ENCODE measurements at places on chromosomes 3 and 15.

DNA sequence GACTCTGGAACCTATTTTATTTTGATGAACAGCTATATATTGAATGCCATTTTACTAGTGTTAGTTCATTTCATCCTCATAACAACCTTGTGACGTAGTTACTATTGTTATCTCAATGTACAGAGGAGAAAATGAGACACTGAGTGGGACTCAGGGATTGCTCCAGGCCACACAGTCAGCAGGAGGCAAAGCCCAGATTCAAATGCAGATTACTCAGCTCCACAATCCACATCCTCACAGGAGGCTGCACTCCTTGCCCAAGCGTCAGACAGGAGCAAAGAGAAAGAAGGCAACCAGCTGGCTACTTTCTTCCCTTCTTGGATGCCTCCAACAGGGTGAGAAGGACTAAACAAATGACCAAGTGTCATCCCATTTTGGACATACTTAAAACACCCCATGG lies 92.0 kb upstream of the CCDC54 start:
- no peak for DNase-seq

DNA sequence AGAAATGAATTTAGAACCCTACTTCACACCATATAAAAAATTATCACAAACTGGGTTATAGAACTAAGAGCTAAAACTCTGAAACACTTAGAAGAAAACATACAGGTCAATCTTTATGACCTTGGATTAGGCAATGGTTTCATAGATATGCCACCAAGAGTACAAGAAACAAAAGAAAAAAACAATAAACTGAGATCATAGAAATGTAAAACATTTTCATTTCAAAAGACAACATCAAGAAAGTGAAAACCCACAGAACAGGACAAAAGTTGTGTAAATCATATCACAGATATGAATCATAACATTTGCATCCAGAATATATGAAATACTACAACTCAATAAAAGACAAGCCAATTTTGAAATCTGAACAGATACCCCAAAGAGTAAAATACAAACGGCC lies 72.4 kb downstream of the TBL1XR1 start:
- no peak for DNase-seq

DNA sequence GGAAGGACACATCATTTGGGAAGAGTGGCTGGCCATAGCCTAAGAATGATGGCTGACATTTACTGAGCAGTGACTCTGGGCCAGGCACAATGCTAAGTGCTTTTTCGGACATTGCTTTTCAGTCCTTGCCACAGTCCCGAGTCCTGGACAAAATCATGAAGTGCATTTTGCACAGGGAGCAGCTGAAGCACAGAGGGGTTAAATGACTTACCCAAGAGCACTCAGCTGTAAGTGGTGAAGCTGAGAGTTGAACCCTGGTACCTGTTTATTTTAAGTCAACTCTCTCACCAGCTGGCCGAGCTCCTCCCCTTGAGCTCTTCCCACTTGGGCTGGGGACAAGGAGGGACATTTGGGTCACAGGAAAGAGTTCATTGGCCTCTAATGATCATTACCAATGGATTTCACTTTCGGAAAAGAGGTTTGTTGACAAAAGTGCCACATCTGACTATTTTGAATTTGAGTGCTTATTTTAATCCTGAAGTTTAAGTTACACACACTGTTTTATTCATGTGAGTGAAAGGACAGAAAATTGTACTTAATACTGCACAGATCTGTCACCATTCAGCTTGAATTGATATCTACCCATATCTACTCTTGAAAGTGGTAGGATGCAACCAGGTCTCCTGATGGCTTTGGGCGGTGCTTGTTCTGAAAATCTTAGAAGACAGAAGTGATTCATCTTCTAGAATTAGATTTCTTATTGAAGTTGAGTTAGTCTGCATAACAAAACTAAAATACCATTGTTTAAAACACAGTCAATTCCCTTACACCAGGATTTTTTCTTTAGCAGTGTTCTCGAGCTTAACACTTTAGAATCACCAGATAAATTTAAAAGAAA lies 368.7 kb upstream of the PROK2 start:
- DNase-seq = no peak

GRCh38 chr3:63860776-63861175 lies 2.8 kb downstream of the THOC7 start:
- no peak for DNase-seq

DNA sequence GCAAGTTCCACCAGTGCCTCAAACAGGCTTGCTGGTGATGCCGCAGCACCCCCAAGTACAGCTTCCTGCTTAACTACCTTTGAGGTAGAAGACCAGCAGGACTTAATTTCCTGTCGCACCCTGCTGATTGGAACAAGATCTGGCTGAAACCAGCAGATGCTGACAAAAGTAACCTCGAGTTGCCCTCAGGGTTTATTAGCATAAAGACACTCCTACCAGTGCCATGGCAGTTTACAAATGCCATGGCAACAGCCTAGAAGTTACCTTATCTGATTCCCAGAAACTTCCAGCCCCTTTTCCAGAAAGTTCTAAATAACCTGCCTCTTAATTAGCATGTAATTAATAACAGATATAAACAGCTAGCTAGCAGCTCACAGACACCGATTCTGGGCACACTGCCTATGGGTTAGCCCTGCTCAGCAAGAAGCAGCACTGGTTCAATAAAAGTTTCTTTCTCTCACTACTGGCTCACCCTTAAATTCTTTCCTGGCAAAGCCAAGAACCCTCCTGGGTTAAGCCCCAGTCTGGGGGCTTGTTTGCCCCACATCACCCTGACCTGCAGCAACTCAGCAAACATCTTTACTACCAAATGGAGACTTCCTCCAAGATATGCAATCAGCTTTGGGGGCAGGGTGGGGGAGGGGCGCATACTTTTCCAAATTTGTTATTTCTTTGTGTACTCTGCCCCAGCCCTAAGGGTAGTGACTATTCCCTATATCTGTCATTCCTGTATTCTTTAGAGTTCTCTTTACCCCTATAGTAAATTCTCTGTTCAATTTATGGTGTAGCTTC lies 54.2 kb downstream of the MAP4 start:
- no peak for DNase-seq

DNA sequence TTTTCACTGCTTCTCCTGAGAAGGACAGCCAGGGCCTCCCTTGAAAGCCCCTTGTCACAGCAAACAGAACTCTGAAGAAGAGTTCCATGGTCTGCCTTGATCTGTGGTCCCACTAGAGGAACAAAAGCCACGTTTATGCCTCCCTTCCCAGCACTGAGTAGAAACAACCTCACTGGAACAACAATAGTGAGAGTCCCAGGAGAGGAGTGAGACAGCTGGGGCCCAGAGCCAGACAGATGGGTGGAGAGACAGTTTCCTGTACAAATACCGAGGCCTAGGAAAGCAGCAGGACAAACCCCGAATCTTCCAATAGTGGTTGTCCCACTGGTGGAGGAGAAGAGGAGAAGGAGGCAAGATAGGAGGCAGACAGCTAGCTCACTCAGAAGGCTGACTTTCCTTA lies 106.1 kb downstream of the WDR76 start:
- DNase-seq = no peak

- no peak for DNase-seq
These were observed 124.4 kb downstream of the PDZRN3 start for GRCh38 chr3:73500321-73500720.

DNA sequence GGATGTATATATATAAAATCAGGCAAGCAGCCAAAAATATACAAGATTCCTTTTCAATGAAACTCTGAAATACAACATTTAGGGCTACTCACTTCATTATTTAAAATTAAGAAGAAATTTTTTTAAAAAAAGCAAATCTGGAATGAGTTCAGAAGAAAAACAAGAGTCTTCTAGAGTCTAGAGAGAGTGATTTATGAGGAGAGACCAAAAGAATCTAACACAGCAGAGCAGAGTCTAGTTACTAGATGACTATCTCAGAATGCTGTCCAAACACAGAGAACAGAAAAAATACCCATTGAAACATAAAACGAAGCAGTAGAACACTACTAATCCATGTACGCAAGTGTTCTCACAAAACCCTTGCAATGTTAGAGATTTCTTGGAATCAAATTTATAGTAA lies 275.2 kb upstream of the CBLB start:
- no peak for DNase-seq

GRCh38 chr3:111903067-111903511 lies 44.0 kb downstream of the PHLDB2 start:
- DNase-seq = no peak

GRCh38 chr15:36175741-36176291 lies 403.6 kb upstream of the CDIN1 start:
- DNase-seq = no peak

- no peak for DNase-seq
These were observed 326.9 kb downstream of the IL5RA start for GRCh38 chr3:2783261-2783660.

DNA sequence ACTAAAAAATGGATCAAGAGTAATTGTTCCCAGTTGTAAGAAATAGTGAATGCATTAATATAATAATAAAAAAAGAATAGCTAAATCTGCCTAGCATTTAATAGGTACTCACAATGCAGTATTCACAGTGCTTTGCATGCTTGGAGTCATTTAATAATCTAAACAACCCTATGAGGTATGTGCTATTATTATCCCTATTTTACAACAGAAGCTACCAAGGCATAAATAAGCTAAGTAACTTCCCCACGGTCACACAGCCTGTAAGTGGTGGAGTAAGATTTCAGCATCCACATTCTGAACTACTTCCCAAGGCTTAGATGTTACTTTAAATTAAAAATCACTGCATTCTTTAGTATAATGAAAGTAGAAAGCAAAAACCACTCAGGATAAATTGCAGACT lies 102.9 kb downstream of the PLCH1 start:
- no peak for DNase-seq

DNA sequence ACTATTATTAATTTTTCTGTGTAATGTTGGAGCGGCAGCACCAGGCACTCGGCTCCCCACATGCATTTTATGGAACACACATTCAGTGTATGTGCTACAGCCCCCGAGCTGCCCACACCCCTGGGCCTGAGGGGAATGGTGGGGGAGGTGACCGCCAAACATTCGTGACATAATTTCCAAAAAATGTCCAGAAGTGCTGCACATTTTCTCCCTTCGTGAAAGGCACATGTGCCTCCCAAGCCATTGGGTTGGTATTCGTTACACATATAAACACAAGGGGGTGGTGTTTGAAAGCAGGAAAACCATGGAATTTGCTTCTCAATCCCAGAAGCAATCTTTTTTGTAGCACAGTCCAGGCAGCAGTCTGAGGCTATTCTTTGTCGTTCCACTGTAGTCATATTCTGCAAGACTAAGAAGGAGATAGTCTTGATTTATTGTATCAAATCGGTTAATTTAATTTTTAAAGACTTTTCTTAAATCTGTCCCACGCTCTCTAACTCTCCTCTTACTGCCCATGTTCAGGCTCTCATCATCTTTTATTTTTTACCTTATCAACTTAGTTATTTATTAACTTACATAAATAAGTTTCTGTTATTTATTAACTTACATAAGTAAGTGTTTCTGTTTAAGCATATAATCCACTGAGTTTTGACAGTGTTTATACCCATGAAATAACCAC lies 39.2 kb upstream of the POLR2M start:
- no peak for DNase-seq

DNA sequence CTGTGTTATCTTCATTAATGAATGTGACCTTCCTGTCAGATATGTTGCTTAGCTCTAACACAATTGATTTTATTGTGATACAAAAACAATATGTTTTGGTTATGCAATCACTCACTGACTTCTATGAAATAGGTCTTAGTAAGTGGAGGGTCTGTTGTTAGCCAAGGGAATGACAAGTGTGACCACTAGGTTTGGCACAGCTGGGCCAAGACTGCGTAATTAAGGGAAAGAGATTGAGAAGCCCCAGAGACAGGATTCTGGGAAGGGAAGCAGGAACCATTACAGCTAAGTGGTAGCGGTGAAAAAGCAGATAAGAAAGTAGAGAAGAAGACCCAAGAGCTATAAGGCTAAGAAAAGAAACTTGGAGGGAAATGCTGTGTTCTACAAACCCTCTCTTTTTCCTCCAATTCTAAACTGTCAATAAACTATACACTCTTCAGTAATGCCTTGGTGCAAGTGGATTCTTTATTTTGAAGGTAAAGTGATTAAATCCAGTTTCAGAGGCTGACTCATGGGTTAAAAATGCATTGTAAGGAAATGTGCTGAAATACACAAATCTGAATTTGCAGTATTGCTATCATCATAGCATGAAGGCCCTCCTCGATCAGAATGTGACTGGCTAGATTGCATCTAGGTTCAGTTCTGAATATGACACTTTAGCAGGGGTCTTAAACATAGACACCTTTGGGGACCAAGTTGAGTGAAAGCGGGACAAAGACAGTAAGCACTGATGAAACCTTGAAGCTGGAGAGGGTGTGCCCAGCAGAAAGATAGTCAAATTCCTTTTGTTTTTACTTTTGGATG lies 26.1 kb downstream of the KCNMB2 start:
- DNase-seq = no peak

DNA sequence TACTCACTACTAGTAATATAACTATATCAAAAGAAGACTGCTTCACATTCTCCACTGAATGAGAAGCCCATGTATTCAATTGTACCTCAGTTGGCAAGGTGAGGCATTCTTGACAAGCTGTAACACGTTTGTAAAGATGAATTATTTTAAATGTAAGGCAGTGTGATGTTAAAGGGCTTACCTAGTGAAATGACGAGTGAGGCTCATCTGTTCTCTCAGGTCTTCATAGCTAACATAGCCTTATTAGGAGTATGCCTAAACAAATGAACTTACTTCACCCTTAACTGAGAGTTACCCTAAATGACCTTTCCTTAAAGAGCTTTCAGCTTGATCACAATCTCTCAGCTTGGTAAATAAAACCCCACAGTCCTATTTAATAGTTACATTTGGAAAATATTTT lies 127.3 kb downstream of the FEZF2 start:
- DNase-seq = no peak

GRCh38 chr3:124791639-124792151 lies 61.4 kb downstream of the UMPS start:
- DNase-seq = no peak

DNA sequence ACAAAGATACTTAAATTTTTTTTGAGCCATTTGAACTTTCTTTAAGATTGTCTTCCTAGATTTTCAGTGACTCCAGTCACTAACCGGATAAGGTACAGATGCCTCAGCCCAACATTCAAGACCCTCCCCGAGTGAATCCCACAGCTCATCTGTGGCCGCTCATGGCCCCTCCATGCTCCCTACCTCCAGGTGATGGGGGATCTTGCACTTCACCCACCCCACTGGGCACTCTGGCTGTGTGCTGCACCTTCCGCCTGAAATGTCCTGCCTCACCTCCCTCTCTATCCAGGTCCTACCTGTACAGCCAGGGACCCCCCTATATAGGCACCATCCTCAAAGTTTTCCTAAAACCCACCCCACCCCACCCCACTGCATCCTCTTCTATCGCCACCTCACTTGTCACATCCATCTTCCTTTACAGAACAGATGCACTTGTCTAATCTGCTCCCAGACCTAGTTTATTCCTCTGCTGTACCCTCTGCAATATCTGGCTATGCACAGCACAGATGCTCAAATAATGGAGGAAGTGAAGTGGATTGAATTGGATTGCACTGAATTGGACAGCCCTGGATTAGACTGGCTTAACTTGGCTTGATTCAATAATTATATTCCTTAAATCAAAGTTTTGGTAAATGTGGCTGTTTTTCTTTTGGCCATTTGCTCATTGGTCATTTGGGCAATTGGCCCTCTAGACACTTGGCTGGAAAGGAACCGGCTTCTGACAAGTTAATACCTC lies 24.5 kb downstream of the NTRK3 start:
- DNase-seq = no peak

Measured in activated naive CD4-positive, alpha-beta T cell treated with anti-CD3 and anti-CD28 coated beads, Interleukin-2, amount 50 U/mL, for 16 hours (primary cell).